ENCODE measurements at places on chromosomes 12 and 14.

- no peak for DNase-seq
Observed at GRCh38 chr12:88960213-88960878, 380.1 kb upstream of the KITLG start.

DNA sequence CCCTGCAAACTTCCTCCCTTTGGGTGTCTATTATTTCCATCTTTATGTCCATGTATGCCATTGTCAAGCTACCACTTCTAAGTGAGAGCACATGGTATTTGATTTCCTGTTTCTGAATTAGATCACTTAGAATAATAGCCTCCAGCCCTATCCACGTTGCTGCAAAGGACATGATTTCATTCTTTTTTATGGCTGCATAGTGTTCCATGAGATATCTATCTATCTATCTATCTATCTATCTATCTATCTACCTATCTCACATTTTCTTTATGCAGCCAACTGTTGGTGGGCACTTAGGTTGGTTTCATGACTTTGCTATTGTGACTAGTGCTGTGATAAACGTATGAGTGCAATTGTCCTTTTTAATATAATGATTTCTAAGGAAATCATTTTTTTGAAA lies 11.2 kb upstream of the MRPL42 start:
- no peak for DNase-seq

- DNase-seq = no peak
Observed at GRCh38 chr14:105197211-105197641, 16.1 kb upstream of the NUDT14 start.

DNA sequence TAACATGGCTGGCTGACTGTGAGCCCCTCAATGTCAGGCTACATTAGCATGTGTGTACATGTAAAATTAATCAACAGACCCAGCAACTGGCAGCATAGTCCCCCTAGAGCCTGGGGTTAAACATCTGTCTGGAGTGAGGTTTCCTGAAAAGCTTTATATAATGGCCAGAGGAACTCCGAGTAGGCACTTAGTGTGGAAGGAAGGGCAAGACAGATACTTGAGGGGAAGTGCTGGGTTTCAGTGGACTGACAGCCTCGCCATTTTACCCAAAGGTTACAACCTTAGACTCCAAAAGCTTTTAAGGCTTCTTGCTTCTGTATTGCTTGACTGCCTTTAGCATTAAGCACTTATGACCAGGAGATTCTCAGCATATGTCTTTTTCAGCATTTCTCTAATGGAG lies 430.8 kb downstream of the FLRT2 start:
- DNase-seq = no peak

- no peak for DNase-seq
Observed at GRCh38 chr14:98293576-98293975, 978.4 kb downstream of the BCL11B start.

DNA sequence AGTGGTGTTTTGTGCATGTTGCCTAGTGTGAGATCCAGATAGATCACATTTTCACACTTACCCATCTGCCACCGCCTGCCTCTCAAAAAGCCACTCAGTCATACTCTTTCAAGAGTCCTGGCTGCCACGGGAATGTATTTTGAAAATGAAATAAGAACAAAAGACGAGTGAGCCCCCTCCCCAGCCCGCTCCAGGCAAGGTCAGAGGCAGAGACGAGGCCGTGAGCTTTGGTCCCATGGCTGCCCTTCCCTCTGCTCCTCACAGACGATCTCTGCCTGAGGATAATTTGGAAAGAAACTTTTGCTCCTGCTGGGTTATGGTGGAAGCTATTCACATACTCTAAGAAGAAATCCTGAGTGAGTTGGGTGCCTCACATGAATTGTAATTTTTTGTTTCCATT lies 924.3 kb downstream of the BCL11B start:
- DNase-seq = no peak

DNA sequence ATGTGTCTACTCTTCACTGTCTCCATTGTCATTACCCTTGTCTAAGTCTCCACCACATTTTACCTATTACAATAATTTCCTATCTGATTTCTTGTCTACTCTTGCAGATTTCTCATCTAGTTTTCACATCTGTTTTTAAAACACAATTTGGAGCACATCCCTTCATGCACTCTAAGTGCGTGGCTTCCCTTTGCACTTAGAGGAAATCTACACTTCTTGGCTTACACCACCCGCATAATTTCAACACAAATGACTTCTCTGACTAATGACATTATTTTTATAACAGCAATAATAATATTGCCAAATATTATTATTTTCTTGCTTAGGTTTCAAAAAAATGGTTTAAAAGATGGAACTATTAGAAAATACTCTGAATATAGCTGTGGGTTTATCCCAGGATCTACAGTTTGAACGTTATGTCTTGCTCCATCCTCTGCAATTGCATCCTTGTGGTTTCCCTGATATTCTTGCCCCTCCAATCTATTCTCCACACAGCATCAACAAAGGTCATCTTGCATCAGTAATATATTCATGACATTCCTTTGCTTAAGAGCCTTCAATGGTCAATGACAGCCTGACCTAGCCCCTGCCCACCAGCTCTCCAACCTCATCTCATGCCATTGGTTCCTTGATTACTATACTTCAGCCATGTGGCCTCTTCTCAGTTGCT lies 153.7 kb downstream of the SLC25A21 start:
- DNase-seq = no peak

DNA sequence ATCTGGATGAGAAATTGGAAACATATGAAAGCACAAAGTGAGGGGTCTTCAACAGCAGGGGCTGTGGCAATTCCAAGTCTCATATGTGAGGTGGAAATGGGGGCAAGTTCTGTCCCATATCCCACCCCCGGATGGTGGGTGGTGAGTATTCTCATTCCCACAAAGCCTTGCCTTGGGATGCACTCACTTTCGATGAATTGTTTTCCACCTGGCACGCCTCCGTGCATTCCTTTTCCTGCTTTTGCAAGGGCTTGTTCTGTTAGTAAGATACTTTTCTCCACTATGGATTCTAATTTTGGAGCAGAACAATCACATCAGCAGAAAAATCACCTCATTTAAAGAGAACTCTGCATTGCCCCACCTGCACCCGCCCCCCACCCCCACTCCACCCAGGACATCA lies 3.1 kb downstream of the LACRT start:
- no peak for DNase-seq

GRCh38 chr14:105411017-105411941 lies 8.3 kb upstream of the MTA1 start:
- DNase-seq = no peak

DNA sequence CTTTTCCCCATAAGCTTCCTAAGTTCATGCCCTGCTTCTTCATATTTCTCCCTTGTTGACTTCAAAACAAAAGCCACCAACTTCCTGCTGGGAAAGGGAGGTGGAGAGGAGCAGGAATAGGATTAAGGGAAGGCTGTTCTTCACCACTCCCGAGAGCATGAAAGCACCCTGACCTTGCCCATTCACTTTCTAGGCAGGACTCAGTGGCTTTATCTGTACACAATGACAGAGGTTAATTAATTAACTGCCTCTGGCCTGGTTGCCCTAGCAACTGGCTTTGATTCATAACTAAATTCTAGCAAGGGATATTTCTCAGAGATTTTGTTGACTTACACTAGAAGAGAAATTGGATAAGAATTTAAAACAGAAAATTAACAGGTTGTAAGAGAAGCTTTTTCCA lies 396.8 kb downstream of the RPS29 start:
- no peak for DNase-seq

DNA sequence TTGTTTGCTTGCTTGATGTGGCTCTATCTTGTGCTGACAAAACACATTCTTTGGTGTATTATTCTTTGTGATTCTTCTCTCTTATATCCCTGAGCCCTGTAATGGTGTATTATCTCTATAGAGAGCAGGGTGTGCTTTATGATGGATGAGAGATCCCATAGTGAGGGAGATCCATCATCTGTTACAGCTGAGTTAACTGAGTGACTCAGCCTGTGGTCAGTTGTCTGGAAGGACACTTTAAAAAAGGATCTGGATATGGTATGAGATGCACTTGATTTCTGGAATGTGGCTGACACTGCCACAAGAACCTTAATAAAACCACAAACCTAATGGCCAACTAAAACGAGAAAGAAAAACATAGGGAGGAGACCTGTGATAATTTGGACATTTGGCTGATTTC lies 461.4 kb upstream of the SYT1 start:
- DNase-seq = no peak

GRCh38 chr14:24279301-24280186 lies 8.1 kb upstream of the RABGGTA start:
- DNase-seq = no peak

GRCh38 chr12:109452489-109452888 lies 24.6 kb downstream of the KCTD10 start:
- DNase-seq = no peak

DNA sequence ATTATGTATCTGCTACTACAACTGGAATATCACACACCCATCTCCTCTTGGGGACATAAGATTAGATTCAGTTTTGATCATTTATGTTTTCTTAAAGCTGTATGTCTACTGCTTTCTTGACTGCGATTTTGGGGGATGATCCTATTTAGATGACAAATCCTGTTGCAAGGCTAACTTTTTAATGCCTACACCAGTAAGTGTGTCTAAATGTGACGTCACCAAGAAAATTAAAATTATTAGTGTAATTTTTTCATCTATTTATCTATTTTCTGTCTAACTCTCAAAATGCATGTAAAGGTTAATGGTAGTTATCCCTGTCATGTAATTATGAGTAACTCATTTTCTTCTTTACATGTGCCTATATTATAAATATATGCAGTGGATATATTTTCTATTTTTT lies 170.9 kb upstream of the PPFIA2 start:
- DNase-seq = no peak

- DNase-seq = no peak
Observed at GRCh38 chr12:46209170-46209569, 59.7 kb downstream of the SLC38A1 start.

DNA sequence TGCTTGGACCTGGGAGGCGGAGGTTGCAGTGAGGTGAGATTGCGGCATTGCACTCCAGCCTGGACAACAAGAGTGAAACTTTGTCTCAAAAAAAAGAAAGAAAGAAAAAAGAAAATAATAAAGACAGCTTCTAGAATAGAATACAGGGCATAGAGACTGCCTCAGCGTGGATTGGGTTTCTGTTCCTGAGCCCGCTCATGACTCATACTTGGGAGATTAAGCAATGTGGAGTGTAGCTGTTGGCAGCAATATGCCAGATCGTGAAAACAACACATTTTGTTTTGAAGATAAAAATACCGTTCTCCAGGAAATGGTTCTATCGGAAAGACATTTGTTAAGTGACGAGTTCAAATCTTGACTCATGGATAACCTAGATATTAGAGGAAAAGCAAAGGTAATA lies 67.2 kb downstream of the GLT1D1 start:
- DNase-seq = no peak

GRCh38 chr12:77232045-77232444 lies 166.7 kb upstream of the E2F7 start:
- no peak for DNase-seq

DNA sequence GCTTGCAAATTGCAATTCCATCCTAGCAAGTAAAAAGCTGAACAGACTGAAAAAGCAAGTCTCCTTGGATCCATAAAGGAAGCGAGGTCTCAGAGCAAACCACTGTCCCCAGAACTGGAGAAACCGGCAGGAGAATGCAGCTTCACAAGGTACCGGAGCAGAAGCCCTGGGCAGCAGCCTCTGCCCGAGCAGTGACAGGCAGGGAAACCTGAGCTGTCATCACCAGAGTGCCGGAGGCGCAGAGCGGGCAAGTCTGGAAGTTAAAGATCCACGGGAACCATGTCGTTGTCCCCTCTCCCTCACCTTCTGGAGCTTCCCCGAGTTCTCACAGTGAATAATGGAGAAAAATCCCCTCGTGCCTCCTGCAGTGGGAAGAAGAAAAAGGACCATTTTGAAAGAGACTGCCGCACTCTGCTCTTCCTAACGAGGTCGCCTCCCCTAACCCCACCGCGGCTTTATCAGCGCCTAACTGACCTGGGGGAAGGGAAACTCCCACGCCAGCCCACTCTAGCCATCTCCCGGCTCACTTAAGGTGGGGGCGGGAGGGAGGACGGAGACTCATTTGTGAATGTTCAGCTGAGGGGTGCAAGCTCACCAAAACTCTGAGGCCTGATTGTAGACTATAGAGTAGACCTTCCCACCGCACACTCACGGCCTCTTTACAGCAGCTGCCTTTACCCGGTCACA lies 27.8 kb downstream of the FBXL14 start:
- DNase-seq = no peak

DNA sequence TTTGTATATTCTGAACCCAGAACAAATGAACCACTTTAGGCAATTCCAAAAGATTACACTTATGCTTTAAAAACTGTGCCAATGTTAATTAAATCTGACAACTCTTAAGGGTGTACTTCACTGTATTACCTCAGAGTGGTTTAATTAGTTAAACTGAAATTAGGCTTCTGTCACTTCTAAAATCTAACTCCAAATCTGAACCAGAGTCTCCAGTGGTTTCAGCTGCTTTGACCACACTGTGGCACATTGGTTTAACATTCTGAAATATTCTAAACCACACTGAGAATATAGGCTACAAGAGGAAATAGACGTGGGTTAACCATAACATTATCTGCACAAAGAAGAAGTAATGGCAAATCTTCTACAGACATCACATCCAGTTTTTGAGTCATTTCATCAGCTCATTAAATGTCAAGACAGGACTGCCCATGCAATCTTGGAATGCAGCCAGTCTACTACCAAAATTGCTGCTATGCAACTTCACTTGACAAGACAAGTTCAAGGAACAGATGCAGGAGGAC lies 94.8 kb downstream of the LRP6 start:
- DNase-seq = no peak

GRCh38 chr12:53267306-53267998 lies 647 bp upstream of the ESPL1 start:
- DNase-seq = no peak

DNA sequence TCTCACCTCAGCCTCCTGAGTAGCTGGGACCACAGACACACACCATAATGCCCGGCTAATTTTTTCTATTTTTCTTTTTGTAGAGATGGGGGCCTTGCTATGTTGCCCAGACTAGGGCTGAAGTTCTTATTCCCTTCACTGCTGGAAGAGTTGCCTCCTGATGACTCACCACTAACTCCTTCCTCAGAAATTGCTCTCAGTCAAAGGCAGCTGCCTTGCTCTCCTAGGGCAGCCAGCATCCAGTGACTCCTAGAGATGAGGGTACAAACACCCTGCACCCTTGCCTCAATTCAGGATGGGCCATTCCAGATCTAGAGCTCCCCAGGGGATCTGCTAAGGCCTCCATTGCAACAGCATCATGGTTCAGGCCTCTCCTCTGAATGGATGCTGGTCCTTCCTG lies 54.0 kb upstream of the RASSF8 start:
- no peak for DNase-seq

GRCh38 chr12:108962256-108962655 lies 58.6 kb downstream of the SVOP start:
- DNase-seq = no peak

DNA sequence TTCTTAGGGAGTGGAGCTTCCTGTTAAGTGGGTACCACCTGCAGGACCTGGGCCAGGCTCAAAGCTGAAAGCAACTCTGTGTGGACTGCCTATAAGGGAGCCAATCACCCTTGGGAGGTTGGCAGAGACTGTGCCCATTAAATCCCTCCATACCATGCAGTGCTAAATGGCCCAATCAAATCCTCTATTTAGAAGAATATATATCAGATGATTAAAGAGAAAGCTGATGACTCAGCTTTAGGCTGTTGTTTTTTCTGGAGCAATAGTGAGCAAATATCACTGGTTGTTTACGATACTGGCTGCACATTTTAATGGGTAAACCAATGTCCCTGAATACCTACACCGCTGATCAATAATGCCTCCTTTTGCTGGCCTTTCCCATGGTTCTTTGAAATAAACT lies 101.3 kb downstream of the TMX1 start:
- no peak for DNase-seq
